CD4-positive, alpha-beta memory T cell (primary cell): ENCODE measurements at places on chromosomes 6 and 20.

DNA sequence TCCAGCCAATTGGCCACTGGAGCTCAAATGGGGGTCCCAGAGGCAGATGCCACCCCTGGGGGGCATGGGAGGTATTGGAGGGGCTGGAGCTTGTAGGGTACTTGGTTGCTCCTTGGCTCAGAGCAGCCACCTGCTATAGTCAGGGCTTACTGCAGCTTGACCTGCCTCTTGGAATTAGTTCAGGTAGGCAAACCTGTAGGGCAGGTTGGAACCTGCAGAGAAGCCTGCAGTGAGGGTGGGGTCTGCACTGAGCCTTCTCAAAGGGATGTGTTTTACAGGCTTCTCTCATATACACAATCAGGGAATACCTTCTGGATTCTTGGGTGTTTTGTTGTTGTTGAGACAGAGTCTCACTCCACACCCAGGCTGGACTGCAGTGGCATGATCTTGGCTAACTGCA lies 94.2 kb upstream of the MYL9 start:
- no peak for DNase-seq

- DNase-seq = no peak
These were observed 172.2 kb downstream of the PLCB1 start for GRCh38 chr20:8304124-8304816.

- DNase-seq = no peak
These were observed 361.3 kb downstream of the CD109 start for GRCh38 chr6:74057326-74057725.

- no peak for DNase-seq
These were observed 2.3 kb downstream of the FAM184A start for GRCh38 chr6:119076173-119076572.

DNA sequence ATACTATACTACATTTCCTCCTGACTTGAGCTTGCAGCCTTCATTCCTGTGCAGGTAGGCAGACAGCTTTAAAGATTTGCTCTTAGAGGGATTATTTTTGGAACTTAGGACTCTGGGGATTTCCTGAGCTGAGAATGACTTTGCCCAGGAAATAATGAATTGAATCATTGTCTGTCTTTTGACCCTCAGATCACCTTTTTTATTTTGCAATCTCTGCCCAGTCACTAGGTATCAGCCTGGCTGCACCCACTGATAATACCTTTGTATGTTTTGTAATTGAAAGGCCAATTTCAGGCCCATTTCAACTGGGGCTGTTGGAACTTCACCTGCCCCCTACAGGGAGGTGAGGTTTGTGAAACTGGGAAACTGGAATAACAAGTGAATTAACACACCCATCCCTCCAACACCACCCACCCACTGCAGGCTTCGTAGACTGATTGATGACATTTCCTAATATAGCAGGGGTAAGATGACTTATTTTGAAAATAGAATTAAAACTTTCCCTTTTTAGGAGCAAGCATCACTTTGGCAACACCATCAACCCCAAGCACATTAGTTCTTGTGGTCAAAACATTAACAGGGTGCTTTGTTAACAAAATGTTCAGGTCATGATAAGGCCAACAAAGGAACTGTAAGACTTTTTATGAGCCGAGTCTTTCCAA lies 157.1 kb upstream of the CENPW start:
- DNase-seq = no peak

- DNase-seq = no peak
These were observed 146.5 kb downstream of the TBC1D32 start for GRCh38 chr6:121187833-121188200.

GRCh38 chr6:32290886-32291450 lies 67.1 kb upstream of the NOTCH4 start:
- DNase-seq = no peak

DNA sequence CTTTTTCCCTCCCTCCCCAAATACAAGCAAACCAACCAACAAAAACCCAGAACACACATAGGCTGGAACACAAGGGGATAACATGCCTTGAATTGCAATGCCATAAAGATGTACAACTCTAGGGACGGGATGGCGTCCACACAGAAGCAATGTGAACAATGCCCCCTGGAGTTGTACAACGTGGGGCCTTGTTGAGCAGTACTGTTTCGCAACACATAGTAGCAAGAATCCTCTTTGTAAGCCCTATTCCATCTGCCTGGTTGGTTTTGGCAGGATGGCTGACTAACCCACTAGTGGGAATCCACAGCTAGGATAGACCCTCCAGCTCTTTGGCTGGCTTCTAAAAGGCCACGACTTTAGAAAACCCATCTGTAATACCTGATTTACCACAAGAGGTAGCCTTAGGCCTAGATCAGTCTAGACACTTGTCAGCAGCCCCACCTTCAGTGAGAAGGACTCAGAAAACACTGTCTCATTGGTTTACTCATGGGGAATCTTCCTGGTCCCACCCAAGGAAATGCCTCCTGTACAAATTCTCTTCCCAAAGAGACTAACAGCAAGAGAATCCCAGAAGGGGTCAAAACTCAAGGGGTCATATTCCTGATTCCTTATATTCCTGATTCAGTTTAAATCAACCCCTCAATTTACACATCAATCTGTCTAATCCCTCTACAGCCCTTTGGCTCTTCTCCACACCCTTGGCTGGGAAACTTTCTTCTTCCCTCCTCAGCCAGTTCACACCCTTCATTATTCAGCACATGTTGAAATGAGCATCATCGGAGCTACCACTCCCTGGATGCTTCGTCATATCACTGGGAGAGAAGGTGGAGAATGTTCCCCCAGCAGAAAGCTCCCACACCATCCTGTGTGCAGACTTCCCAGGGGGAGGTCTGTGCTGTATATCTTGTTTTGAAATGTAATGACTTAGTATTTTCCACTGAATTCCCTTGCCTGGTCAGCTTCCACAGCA lies 622.4 kb upstream of the FLRT3 start:
- no peak for DNase-seq

DNA sequence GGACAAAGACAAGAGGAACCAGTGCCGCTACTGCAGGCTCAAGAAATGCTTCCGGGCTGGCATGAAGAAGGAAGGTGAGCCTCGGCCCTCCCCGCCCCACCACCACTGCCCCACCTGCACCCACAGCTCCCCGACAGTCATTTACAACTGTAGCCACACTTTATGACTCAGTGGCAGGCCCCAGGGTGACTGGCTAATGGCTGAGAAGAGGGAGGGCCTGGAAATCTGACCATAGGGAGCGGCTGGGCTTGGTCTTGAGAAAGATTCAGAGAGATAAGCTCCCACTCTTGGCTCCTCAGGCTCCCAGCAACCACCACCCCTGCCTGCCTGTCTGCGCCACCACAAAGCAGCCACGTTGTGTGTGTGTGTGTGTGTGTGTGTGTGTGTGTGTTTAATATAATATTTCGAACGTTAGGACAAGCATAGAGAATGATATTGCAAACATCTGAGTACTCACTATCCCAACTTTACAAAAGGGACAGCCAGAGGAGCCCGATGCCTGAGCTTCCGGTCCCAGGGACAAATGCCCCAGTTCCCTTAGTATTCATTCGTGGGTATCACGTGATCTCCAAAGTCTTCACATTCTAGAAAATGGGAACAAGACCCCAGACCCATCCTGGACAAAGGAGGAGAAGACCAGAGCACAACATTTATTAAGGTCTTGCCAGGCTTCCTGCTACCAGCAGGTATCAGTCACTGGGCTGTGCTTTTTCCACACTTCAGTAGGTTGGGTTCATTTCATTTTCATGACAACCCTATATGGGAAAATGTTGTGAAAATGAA lies 52.1 kb downstream of the HNF4A start:
- no peak for DNase-seq

DNA sequence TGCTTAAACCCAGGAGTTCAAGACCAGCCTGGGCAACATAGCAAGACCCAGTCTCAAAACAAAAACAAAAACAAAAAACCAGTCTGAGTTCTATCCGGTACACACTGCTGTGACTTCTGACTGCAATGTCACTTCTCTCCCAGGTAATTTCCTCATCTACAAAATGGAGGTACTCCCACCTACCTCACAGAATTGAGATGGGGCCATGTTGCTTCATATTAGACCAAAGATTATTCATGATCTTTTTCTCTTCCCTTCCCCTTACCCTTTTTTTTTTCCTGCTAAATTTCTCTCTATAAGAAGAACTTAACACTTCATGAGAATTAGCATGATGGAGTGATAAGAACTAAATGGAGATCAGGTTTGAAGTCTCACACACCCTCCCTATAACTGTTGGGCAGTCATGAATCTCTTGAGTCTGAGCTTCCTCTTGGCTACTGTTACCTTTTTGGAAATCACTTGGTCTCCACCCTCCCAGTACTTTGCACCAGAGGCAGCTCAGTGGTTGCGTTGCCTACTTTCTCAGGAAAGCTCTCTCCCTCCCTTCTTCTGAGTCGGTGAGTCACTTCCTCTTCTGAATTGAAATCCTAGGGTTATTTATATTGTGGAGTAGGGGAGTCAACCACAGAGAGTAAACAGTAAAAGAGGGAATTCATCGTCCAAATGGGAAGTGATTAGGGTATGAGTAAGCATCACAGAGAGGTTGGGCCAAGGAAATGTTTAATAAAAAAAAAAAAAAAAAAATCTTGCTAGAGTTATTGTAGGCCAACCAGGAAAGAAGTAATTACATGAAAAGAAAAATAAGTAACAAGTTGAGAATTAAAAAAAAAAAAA lies 59.9 kb upstream of the MAP7 start:
- no peak for DNase-seq

DNA sequence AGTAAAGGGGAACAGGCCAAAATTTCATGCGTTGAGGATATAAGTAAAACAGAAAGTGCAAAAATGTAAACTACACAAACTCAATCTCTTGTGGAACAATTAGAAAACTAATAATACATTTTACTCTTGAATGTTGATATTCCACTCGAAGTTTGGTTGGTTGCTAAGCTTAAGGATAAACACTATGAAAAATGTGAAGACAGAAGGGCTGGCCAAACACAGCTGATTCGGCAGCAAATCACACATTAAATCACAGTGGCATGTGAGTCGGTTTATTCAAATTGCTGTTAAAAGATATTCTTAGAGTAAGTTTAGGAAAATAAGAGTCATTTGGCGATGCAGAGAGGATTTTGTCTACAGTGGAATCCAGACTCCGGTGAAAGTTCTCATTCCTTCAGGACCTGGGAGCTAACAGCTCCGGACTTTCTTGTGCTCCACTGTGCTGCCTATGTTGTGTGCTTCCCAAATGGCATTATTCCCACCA lies 1.4 kb upstream of the EPM2A start:
- DNase-seq = no peak

- DNase-seq = no peak
These were observed 55.2 kb downstream of the PTPN1 start for GRCh38 chr20:50565383-50565782.

DNA sequence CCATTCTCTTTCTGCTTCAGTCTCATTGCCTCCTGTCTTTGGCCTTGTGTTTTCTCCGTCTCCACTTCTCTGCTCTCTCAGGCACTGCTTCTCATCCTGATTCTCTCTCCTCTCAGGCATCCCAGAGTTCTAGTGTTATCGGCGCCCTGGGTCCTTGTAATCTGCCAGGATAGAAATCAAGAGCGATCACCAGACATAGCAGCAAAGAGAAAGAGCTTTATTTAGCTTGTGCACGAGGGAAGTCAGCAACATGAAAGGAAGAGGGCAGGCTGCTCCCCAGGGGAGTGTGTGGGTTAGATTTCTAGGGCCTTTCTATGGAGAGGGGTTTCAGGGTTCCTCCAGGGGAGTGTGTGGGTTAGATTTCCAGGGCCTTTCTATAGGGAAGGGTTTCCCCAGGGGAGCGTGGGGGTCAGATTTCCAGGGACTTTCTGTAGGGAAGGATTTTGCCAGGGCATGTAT lies 32.5 kb downstream of the SUN5 start:
- DNase-seq = peak; percentile 54

DNA sequence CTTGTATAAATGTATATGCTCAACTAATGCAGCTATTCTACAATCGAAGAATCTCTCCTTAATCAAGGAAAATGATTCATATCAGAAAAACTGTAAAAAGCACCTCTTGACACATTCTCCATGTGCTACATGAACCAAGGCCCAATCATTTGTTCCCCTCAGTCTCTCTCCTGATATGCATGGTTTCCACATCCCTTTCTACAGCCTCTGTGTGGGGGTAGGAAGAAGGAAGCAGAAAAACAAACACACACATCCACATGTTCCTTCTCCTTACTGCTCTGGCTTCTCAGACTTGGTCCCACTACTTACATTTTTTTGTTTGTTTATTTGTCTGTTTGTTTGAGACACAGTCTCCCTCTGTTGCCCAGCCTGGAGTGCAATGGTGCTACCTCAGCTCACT lies 510.5 kb downstream of the PRKN start:
- no peak for DNase-seq

DNA sequence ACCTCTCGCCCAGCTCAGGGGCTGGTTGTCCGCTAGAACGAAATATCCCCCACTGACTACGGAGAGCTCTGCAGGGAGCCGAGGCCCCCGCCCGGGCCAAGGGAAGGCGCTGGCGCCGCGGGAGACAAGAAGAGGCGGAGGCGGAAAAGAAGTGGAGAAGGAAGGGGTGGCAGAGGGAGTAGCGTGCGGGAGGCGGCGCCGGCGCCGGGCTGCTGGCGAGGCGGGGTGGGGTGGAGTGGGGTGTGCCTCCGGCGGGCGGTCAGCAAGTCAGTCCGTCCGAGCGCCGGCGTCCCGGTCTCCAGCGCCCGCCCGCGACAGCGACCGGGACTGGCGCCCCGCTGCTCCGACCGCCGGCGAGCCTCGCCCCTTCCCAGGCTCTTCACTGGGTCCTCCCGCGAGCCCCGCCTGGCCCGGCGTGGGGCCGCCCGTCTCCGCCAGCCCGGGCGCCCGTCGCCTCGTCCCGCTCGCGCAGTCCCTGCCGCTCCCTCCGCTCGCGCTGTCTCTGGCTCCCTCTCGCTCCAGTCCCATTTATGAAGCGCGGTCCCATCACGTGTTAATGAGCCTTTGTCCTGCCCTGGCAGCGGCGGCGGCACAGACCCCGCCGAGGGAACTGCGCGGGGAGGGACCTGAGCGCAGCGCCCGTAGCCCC lies at the start of gene CNR1:
TSS of gene CNR1 (minus strand) at position 504 of the 649 bp plus-strand sequence. CDS start 21,073 bp downstream, outside the sequence.
- no peak for DNase-seq

GRCh38 chr6:159461998-159462397 lies 231.0 kb downstream of the SOD2 start:
- no peak for DNase-seq

- no peak for DNase-seq
These were observed 271.5 kb upstream of the KCNQ5 start for GRCh38 chr6:72350296-72350881.

GRCh38 chr20:44723391-44723790 lies 8.2 kb downstream of the CCN5 start:
- DNase-seq = no peak

- no peak for DNase-seq
These were observed 294.2 kb upstream of the TCF21 start for GRCh38 chr6:133594652-133595110.
